ENCODE measurements at places on chromosomes 5 and 9.

- no peak for DNase-seq
Observed at GRCh38 chr5:38776149-38776896, 69.5 kb upstream of the OSMR start.

DNA sequence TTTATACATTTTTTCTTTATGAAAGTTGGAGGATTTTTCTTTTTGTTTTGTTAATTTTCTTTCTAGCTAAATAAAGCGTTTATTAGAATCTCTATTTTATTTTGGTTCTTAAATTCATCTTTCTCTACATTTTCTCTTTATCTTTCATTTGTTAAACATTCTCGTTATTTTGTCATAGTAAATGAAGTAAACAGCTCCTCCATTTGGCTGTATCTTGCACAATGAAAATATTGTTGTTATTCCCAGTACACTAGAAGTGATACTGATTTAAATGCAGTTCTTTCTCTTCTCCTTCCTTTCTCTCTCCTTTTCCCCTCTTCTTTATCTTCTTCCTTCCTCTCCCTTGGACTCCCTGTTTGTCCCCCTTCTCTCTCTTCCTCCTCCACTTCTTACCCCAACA, 88.8 kb downstream of the FER start:
- DNase-seq = no peak

GRCh38 chr9:108545436-108545835, 310.4 kb downstream of the ACTL7B start:
- DNase-seq = no peak

GRCh38 chr5:127887282-127887681, 184.1 kb downstream of the CCDC192 start:
- DNase-seq = no peak

- DNase-seq = no peak
Observed at GRCh38 chr5:164721116-164721515, 1215.7 kb downstream of the MAT2B start.

- DNase-seq = no peak
Observed at GRCh38 chr5:10250806-10251276, 761 bp downstream of the CCT5 start.
